ENCODE measurements at places on chromosomes 7 and 10.

DNA sequence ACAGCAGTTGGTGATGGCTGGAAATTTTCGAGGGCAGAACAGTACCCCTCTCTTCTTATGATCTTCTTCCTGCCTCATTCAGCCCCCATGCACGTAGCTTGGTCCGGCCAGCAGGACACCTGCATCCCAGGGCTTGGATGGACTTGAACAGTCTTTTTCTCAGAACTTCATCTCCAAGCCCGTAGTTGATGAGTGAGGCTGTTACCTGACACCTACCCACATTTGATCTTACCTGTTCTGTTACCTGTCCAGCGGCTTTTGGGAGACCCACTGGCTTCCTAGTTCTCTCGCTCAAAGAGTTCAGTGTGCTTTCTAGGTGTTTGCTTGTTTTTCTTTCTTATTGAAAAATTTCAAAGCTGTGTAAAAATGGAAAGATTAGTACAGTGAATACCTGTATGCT, 212.2 kb downstream of the CUX1 start:
- no peak for DNase-seq

DNA sequence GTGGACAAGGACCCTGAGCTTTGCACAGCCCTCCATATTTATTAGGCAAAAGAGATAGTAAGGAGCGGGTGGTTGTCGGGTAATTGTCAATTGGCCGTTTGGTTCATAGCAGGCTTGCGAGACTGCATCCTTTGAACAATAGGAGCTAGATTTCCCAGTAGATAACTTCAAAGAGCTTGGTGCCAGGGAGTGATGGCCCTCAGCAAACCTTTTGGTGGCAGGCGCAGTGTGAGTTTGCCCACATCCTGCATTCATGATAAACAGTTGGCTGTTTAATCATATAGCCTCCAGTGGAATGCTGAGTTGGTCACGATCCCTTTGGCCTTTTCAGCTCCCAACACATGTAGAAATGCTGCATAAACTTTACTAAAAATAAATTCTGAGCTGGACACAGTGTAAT, 156.9 kb downstream of the AKR1D1 start:
- no peak for DNase-seq

- no peak for DNase-seq
These were observed 180.2 kb downstream of the CELF2 start for GRCh38 chr10:11197878-11198277.

DNA sequence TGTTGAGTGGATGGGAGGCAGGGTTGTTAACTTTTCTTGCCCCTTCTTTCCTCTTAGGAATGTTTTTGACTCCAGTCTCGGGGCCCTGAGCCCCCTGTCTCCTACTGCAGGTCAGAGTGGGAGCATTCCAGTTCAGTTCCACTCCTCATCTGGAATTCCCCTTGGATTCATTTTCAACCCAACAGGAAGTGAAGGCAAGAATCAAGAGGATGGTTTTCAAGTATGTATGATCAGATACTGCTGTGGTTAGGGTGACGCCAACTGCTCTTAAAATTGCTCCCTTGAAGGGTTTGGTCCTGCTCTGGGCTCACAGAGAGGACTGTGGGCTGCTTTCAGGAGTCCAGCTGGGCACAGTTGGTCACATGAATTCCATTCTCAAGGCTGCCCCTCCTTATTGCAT, 22.0 kb downstream of the VWA2 start:
- no peak for DNase-seq

DNA sequence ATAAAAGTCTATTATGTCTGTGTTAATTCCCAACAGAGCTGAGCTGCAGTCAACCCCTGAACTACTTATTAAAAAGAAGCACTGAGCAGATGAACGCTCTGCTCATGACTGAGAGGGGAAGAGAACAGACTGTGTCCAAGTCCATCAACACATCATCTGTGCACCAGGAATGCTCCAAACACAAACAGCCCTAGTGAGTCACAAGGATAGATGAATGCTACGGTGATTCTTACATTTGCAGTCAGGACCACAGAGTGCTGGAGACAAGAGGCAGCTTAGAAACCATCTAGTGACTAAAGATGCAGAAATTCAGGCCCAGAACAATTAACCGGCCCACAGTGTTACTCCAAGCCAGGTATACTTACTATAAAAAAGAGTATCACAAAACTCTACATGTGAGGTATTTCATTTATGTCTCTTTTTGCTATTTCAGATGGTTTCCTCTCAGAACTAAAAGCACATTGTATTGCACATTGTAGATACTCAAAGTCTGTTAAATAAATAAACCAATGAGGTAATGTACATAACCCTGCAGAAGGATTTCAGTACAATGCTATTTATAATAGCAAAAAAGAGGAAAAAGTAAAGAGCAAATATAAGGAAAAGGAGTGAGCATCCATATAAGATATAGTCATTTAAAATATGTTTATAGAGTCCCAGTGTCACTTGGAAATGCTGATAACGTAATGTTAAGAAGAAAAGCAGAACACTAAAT, 159.2 kb downstream of the KCNMA1 start:
- no peak for DNase-seq

- DNase-seq: no peak
These were observed 165.7 kb upstream of the GNAI1 start for GRCh38 chr7:79968894-79969293.

DNA sequence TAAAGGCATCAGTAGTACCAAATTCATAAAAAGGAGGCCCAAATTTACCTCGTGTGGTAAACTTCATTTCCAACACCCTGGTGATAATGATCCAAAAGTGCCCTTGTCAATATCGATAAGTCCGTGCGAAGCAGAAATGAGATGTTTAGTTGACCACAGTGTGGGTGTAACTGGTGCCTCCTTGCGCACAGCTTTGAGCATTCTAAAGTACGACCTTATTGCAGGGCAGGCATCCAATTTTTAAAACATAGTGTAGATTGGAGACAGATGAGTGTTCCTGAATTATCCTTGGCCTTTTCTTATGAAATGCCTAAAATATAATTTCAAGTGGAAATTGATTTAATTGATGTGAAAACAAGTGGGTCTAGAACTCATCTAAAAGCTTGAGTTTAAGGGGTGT, 248.4 kb downstream of the TRIL start:
- DNase-seq: no peak

DNA sequence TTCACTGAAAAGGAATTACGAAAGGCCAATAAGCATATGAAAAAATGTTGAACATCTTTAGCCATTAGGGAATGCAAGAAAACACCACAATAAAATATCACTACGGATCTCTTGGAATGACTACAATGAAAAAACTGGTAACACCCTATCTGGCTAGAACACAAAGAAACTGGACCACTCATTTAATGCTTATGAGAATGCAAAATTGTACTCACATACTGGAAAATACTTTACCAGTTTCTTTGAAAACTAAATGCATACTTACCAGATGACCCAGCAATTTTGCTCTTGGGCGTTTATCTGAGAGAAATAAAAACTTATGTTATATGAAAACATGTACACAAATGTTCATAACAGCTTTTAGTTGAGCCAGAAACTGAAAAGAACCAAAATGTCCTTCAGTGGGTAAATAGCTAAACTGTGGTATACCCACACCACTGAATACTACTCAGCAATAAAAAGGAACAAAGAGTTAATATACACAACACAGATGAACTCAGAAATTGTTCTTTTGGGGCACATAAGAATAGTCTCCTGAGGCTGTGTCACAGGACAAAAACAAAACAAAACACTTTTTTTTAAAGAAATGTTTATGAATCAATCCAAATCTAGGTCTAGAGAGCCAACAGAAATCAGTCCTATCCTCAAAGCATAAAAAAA, 23.5 kb downstream of the CNOT4 start:
- DNase-seq: no peak

DNA sequence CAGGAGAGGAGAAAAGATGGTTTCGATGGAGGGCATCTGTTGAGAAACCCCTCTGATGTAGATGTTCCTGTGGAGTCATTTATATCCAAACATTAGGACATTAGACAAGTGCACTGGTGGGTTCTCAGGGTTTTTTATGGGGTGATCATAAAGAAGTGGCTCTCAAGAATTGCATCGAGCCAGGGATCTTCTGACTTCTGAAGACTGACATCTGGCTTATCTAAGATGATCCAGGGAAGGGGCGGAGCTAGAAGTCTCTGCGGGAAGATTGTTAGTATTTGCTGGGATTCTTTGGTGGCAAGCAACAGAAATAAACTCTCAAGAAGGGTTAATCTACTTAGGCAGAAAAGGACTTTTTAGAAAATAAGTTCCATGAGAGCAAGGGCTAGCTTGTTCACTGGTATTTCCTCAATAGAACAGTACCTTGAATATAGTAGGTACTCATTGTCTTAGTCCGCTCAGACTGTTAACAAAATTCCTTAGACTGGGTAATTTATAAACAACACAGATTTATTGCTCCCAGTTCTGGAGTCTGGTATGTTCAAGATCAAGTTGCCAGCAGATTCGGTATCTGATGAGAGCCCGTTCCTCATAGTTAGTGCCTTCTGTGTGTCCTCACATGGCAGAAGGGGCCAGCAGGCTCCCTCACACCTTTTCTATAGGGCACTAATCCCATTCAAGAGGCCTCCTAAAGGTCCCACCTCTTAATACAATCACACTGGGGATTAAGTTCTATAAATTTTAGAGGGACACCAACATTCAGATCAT, 28.5 kb upstream of the SYPL1 start:
- no peak for DNase-seq

All from B cell (primary cell).